KBM-7 (cell line): ENCODE measurements at places on chromosomes 5 and 9.

- DNase-seq, result no peak
These were observed 265.2 kb downstream of the GADD45G start for GRCh38 chr9:89869793-89870580.

- no peak for DNase-seq
These were observed 71.6 kb upstream of the HSPB3 start for GRCh38 chr5:54383941-54384340.

- no peak for DNase-seq
These were observed 75.2 kb downstream of the TMC1 start for GRCh38 chr9:72596451-72597180.

DNA sequence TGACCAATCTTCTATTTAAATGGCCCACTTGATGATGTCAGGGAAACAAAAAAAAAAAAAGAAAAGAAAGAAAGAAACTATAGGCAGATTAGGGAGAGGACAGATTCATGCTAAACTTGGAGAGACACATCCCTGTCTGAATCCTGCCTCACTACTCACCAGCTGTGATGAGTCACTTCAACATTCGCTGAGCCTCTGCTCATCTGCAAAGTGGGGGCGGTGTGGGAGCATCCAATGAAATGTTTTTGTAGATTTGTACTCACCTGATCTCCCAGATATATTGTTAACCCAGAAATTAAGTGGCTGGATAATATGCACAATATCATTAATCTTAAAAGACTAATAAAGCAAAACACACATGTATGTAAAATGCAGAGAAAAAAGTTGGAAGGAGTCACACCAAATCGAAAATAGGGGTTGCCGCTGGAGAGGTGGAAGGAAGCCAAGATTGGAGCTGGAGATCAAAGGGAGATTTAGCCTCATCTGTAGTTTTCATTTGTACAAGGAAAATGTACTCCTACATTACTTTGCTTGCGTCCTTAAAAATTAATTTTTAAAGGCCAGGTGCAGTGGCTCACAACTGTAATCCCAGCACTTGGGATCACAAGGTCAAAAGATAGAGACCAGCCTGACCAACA is 17.0 kb upstream of the ERGIC1 start:
- DNase-seq, result no peak

DNA sequence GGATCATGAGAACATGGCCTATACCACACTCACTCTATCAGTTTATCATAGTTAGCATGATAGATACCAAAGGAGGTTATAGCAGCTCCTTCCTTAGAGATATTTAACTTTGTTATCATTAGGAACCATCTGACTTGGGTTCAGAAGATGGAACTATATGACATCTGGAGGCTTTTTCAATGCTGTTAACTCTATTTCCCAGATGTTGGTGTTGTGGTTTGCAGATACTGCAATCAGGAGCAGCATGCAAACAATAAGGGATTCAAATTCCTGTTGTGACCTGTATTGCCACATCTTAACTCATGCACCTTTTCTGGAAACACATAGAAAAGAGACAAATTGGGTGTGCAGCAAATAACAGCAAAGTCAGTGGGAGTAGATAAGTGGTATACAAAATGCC is 201.7 kb downstream of the NNT start:
- DNase-seq, result no peak

DNA sequence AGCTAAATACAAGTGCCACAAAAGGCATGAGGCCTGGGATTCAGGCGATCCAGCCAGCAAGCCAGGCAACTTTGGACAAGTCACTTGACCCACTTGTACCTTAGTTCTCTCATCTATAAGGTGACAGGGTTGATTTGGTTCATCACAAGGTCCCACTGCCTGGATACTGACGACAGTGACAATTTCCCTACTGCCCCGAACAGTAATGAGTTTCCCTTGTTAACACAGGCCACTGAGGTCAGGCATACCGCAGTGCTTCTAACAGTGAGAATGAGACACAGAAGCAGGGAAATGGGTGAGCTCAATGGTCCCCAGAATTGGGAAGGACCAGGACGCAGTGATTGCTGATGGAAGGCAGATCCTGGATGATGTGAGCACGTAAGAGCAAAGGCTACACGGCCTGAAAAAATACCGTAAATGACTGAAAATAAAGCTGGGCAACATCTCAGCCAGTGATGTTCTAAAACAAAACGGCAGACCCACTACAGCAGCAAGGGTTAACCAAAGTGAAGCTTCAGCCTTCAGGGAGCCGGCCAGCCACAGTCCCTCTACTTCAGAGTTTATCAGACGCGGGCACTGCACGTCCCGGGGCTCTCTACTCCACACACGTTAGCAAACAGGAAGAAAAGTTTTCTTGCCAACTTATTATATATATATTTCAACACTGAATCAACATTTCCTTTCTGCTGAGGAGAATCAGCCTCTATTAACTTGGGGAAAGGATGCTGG is 846 bp downstream of the MGAT1 start:
- no peak for DNase-seq

GRCh38 chr5:56517011-56517416 is 283.9 kb upstream of the ANKRD55 start:
- peak; percentile 25 for DNase-seq

DNA sequence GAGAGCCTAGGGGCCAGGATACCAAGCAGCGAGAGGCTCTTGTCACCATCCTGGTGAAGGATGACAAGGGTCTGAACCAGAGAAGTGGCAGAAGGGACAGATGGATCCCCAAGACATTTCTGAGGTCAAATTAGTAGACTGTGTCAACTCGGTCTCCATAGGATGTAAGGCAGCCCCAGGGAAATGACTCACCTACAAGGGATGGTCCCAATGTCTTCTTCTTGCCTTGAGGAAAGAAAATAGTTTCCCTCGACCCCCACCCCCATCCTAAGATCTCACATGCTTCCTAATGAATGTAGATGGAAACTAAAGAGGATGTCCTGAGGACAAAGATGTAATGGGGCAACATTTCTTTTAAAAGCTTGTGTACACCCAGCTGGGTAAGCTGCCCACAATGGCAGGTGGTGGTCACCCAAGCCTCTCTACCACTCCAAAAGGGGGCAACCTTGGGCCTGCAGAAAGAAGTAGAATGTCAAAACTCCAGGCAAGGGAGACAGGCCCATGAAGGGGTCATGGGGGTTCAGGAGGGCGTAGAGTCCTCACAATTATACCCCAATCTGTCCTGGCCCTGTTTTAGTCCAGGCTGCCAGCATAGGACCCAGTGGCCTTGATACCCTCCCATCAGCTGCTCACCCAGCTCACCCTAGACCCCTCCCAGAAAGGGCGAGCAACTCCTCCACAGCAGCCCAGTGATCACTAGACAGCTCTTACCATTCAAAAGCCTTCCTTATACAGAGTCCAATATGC is 187.4 kb downstream of the ACTL7B start:
- DNase-seq, result no peak

- DNase-seq, result no peak
These were observed 56.0 kb downstream of the AUH start for GRCh38 chr9:91305596-91306295.

DNA sequence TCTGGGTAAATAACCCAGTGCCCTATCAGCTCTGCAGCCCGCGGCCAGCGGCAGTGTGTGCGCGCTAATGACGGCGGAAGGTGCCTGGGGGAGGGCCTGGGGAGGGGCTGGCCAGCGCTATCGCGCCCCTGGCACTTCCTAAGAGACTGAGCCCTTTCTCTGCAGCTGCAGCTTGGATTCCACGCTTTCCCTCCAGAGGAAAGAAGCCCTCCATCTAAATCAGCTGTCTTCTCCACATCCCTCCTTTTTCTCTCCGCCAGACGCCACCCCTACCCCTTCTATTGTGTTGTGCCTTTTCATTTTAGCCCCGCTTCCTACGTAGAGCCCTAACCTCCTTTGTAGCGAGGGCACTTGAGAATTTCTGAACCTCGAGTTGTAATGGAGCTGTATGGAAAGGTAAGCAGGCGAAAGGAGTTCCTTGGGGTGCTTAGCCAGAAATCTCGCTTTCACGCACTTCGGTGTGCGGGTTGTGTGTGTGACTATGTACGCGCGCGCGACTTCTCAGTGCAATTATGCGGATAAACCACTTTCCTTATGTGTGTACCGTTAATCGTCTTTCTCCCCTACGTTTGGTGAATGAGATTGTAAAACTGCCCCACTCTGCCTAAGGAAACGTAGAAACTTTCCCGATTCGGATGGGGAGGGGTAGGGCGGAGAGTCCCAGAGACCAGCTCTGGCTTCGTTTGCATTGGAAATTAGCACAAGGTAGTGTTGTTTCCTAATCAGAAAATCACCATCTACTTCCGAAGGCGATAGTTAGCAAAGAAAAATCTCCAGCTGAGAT is 664 bp upstream of the RAB3C start:
- DNase-seq, result peak; percentile 58

DNA sequence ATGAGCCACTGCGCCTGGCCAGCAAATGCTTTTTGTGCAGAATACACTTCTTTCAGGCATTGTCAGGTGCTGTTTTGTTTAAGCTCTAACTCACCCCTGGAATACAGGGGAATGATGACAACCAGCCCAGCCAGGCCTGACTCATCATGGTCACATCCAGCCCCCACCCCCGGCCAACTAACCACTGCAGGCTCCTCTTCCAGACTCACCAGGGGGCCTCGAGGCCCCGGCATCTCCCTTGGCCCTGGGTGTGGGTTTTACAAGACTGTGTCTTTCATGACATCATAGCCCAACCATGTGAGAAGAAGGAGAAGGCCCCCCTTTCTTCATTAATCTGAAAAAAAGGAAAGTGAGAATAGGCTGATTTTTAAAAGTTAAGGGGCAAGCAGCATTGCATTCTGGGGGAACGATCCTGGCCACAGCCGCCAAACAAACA is 35.5 kb downstream of the OLFML2A start:
- DNase-seq, result peak; percentile 23

- peak; percentile 51 for DNase-seq
These were observed 148.7 kb upstream of the ERCC6L2 start for GRCh38 chr9:95726756-95727155.

- DNase-seq, result no peak
These were observed 138.8 kb upstream of the NFIL3 start for GRCh38 chr9:91562416-91562815.

DNA sequence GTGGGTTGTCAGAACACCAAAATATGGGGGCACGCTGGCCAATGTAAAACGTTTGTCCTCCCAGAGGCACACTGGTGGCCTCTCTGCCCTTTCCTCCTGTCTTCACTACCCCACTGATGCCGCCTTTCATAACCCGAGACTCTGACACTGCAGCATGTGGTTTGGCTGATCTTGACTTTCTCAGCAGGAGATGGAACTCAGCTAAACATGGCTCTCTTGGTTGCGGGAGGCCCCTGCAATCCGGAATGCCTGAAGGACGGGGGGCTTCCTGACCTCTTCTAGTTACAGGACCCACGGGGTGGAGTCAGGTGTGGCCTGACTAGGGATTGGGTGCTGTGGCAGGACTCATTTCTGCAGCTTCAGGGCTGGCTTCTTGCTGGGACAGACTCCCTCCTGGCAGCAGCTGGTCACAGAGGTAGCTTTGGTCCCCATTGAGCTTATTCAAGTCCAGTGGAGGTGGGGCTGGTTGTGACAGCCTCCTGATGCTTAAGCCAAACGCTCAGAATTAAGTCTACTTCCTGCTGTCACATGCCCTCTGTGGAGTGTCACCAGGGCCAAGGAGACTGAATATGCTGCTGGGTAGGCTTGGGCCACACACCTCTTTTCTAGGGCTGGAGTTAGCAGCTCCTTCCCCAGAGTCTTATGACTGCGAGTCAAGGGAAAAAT is 44.2 kb downstream of the NXNL2 start:
- DNase-seq, result no peak

- DNase-seq, result no peak
These were observed 86.5 kb downstream of the ERP44 start for GRCh38 chr9:100012279-100012678.

DNA sequence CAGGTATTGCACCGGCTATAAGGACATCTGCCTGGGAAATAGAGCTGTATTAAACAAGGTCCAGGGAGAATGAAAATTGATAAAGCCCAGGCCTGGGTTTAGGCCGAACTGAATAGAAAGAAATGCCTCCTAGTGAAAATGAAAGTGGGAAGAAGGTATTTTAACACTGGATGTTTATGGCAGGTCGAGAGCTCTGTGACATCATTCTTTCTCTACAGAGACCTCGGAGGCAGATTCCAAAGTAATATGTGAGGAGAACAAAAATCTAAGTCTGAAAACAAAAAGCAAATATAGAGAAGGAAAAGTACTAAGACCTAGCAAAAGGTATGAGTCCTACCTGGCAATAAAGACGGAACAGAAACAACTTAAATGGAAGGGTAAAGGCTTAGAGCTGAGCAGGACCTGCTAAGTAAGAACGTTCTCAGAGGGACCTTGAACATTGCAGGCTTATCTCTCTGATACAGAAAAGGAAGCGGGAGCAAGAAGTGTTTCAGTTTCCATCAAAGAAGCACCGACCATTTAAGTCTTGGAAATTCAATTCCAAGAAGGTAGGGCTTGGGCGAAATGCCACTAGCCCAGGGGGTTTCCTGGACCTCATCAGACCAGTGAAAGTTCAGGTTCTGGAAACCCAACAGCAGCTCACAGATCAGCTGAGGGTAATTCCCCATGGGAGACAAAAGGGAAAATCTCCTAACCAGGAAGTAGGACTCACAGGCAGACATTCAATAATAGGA is 80.0 kb downstream of the SUSD1 start:
- no peak for DNase-seq

DNA sequence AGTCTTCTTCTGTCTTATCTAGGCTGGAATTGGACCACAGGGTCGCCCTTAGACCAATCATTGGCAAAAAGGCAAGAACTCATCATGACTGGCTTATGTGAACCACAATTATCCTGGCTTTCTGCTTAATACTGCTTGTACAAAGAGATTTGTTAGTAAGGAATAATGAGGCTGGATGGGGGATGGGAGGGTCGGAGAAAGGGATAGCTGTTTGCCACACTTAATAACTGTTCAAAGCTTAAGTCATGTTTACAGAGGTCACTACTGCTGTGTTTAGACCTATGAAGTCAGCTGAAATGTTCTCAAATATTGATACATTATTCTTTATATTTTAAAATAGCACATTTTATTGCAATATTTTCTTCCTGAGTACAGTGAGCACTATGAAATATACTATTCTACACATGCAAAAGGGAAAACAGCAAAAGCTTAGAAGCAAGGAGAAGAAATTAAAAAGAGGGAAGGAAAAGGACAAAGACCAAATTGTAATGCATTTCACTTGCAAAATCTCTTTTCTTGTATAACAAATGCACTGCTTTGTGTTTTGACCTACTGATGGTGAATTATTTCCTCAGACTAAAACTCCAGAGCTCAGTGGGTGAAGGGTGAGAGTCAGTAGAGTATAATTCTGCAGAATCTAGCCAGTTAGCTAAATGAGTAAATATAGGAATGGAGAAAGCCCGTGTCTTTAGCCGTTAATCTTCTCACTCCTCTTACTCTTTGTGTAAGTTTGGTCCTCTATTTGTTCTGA is 404.9 kb upstream of the ZNF608 start:
- DNase-seq, result no peak

GRCh38 chr9:124458441-124458840 is 8.2 kb downstream of the ADGRD2 start:
- DNase-seq, result no peak

DNA sequence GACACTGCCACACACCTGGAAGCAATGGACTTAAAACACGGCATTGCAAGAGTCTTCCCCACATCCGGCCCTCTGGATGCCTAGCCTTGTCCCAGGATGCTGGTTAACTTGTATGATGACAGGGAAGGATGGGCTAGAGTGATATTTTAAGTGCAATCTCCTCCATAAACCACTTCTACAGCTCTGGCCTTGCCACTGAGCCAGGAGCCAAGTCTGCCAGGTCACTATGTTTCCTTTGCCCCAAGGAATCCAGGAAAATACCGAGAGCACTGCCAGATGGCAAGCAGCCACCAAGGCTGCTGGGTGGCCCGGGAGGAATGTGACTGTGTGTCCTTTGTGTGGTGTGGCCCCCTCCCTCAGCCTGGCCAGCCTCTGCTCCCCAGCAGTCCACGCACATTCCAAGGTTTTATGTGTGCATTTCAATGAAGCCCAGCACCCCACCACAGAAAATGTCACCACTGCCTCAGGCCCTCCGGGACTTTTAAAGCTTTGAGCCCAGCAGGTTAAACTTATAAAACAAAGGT is 106.0 kb downstream of the FRMD3 start:
- DNase-seq, result no peak
